ENCODE measurements at places on chromosomes 1 and 21.

DNA sequence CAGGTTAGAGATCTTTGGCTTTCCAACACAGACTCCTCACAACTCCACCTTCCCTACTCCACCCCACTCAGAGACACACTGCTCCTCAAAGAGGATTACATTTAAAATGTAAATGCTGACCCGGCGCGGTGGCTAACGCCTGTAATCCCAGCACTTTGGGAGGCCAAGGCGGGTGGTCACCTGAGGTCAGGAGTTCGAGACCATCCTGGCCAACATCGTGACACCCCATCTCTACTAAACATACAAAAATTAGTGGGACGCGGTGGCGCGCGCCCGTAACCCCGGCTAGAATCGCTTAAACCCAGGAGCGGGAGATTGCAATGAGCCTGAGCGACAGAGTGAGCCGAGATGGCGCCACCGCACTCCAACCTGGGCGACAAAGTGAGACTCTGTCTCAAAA, 1.8 kb upstream of the ANP32E start:
- no peak for DNase-seq

DNA sequence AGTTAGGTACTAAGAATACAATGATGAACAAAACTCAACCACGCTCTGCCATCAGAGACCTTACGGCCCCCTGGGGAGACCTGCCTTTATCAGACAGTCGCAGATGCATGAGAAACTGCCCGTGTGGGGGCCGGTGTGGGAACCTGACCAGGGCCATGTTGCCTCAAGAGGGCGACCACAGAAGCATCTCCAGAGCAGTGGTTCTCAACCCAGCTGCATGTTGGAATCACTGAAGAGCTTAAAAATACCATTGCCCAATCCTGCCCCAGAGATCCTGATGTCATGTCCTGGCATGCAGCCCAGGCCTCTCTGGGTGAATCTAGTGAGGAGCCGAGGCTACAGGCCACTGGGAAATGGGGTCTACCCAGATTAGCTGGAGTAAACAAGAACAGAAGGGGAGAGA, 108.7 kb downstream of the PRDM2 start:
- peak; percentile 74 for DNase-seq

DNA sequence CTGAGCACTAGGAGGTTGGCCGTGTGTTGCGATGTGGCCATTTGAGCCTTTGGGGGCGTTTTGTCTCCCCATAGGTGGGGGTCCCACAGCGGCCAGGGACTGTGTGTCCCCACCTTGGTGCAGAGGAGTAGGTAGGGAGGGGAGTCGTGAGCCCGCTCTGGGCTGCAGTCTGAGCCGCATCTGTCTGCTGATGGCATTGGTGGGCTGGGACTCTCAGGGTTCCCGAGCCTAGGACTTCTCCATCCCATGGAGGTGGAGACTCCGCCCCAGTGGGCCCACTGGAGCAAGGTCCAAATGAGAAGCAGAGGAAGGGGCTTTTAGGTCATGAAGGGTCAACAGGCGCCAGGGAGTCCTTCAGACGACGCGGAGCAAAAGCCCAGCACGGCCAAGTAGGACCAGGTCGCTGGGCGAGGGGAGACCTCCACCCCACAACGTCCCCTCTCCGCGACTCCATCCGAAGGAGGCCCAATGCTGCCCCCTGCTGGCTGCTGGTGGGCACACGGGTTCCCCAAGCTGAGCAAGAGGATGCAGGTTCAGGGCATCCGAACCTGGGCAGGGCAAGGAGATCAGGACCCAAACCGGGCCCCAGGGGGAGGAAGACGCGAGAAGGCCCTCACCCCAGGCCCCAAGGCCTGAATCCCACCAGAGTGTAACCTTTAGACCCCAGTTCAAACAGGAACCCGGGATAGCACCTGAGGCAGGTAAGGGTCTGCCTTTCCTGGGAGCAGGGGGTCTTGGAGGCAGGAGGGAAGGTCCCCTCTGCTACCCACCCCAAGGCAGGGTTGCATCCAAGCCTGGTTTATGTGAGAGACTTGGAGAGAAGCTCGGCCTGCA, 14.9 kb downstream of the TTC34 start:
- DNase-seq = peak; percentile 39

DNA sequence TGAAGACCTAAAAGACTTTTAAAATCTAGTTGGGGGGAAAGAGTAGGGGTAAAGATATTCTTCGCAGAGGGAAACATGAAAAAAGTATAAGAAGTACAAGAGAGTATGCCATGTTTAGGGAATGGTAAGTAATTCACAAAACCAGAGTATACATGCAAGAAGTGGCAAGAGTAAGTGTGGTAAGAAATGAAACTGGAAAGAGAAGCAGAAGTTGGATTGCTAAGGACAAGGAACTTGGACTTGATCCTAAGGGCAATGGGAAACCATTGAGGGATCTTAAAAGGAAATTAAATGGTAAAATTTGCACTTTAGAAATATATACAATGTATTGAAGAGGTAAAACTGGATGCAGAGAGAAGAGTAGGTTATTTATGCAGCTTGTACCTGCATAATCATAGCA, 9.2 kb upstream of the ZNF644 start:
- no peak for DNase-seq

- DNase-seq = no peak
Measured at GRCh38 chr1:32470431-32470830, 5.6 kb downstream of the ZBTB8B start.

DNA sequence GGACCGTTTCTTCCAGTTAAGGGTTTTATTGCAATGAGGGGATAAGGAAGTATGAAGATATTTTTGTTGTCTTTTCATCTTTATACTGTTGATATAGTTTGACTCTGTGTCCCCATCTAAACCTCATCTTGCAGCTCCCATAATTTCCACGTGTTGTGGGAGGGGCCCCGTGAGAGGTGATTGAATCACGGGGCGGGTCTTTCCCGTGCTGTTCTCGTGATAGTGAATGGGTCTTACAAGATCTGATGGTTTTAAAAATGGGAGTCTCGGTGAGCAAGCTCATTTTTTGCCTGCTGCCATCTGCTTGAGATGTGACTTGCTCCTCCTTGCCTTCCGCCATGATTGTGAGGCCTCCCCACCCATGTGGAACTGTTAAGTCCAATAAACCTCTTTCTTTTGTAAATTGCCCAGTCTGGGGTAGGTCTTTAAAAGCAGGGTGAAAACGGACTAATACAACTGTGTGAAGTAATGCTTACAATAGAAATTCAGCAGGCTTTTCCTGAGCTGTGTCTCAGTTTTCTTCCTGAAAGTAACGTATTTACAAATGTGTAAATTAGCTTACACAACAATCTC, 377.3 kb downstream of the SIPA1L2 start:
- no peak for DNase-seq

DNA sequence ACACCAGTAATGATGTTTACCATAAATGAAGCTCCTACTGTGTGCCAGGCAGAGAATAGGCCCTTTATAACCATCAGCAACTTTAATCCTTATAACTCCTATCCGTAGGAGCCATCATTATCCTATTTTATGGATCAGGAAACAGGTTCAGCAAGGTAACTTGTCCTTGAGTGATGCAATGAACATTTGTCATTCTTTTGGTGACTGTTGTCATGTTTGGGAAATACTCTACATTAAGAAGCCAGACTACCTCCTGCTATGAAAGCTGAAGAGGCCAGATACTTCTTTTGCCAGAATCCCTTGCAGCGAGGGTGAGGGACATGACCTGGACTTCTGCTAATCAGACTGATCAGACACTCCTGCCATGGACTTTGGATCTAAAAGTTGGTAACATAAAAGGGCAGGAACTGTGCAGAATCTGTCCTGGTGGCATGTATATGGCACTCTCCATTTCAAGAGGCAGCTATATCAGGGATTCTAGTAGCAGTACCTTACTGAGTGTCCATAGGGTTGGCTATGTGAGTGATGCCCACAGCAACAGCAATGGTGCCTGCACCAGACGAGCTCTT, 33.1 kb upstream of the SRRM1 start:
- no peak for DNase-seq

DNA sequence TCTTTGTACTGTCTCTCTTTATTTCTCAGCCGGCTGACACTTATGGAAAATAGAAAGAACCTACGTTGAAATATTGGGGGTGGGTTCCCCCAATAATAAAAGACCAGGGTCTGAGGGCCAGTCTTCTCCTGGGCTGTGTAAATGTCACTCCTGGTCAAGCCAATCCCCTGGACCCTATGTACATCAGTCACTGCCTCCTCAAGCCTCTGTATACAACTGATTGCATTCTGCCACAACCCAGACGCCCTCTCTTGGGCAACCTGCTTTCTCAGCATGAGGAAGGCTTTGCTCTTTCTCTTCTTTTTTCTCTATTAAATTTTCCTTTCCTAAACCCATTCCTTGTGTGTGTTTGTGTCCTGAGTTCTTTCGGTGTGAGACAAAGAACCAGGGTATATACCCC, 84.1 kb upstream of the SERBP1 start:
- DNase-seq = no peak

- no peak for DNase-seq
Measured at GRCh38 chr1:35810096-35810881, 2.5 kb downstream of the AGO4 start.

GRCh38 chr1:183918589-183918988, 113.7 kb downstream of the RGL1 start:
- DNase-seq = no peak

DNA sequence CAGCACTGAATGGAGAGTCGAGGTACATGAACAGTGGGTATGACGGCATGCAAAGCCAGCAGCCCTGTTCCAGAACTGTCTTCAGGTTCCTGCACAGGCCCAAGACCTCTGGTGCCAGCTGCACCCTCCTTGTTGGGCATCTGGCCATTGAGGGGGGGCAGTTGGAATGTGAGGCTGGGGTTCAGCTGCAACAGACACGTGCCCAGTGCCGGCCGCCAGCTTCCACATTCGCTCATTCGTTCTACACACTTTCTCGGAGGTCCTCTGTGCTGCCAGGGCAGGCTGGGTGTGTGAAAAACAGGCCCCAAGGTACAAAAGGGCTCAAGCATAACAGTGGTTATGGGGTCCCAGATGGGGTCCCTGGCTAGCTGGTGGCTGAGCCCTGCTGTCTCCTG, 37.9 kb upstream of the SLC19A1 start:
- no peak for DNase-seq

DNA sequence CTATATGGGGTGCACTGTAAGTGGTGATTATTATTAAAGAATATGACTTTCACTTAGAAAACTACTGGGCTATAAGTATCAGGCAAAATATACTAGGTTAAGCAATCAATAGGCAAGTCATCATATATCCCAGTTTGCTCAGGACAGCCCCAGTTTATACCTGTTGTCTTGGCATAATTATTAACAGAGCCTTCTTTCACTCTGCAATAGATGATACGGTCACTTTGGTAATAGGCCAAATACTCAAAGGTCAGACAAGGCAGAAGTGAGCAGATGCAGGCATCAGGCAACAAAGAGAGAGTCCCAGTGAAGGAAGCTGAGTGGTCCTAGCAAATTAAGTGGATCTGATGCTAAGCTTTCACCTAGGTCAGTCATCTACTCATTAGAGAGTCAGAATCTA, 599.9 kb downstream of the LMO4 start:
- no peak for DNase-seq

DNA sequence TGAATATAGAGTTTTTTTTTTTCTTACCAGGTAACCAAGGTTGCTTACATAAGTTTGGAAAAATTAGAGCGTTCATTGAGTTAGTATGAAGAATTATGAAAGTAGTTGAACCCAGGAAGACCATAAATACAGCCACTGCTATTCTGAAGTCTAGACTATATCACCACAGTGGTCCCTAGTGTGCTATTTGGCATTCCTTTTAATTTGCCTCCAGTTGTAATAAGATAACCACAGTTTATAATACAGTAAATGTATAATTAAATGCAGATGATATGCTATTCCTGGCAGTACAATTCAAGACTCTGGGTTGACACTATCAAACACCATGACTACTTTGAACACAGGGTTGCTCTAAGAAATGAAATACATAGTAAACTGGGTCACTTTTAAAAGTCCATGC, 270.5 kb downstream of the BRINP2 start:
- DNase-seq = no peak

GRCh38 chr1:54304518-54304917, 101.7 kb downstream of the SSBP3 start:
- no peak for DNase-seq

- no peak for DNase-seq
Measured at GRCh38 chr1:32112806-32113375, 5.0 kb downstream of the KPNA6 start.

DNA sequence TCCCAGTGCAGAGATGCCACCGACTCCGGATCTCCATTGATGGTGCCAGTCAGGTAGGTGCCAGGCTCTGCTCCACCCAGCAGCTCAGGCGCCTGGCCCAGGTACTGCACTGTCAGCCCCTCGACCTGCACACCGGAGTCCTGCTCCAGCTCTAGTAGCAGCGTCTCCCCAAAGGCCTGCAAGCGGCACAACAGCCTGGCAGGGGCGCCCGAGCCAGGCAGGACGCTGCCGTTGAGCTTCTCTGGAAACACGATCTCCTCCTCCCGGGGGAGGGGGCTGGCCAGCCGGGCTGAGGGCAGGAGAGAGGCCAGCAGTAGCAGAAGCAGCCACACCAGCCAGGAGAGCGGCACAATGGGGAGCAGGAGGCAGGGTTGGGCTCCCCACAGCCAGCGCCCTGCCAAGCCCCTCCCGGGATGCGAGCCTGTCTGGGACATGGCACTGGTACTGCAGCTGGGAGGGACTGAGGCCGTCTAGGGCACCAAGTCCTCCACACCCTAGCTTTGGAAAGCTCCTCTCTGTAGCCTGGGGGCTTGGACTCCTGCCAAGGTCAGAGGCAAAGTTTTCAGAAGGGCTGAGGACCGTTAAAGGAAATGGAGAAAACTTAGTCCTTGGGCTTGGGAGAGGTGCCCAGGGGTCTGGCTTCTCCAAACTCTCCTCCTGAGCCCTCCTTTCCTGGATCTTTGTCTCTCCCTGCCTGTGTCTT, 509 bp downstream of the ADAMTS4 start:
- peak; percentile 70 for DNase-seq

GRCh38 chr1:21089731-21090130, 87.0 kb downstream of the EIF4G3 start:
- no peak for DNase-seq

GRCh38 chr1:6299557-6300165, 38.8 kb upstream of the GPR153 start:
- no peak for DNase-seq

GRCh38 chr1:7703321-7704213, 67.5 kb upstream of the VAMP3 start:
- no peak for DNase-seq

- no peak for DNase-seq
Measured at GRCh38 chr1:34850382-34850781, 9.2 kb downstream of the SMIM12 start.

GRCh38 chr1:157829210-157829609, 9.3 kb upstream of the FCRL1 start:
- no peak for DNase-seq

GRCh38 chr1:89711140-89711778, 78.3 kb downstream of the LRRC8C start:
- DNase-seq = no peak

- DNase-seq = no peak
Measured at GRCh38 chr1:19037659-19038058, 81.2 kb upstream of the IFFO2 start.

DNA sequence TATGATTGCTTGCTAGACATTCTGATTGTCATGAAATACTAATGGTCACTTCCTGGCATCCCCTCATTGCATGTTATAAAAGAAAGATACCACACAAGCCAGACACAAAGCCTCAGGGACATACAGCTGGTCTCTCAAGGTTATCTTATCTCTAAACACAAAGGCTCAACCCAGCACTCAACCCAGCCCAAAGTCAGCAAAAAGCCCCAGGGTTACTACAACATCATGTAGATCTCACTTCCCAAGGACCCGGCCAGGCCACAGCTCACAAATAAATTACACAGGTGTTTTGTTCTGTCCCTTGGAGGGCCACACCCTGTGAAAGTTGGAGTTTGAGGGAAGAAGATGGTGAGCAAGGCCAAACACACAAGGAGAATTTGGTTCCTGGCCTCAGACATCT, 109.7 kb upstream of the BARHL2 start:
- no peak for DNase-seq

- peak; percentile 47 for DNase-seq
Measured at GRCh38 chr1:203638103-203638475, 11.5 kb downstream of the ATP2B4 start.
